ENCODE measurements at places on chromosomes 3 and 15.

- DNase-seq, result no peak
These were observed 1.6 kb downstream of the FBN1 start for GRCh38 chr15:48643776-48644466.

DNA sequence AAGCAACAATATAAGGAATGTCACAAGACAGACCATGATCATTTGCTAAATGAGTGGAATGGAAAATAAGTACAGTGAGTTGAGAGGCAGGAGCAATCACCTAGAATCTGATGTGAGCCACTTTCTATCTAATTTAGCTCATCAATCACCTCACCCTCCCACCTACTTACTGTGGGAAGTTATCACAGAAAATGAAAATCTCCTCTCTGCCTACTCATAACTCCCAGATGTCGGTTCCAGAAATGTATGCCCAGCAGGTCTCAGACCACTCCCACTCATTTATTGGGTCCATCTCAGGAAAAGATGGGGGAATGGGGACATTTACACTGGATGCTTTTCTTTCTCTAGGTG, 270.9 kb downstream of the FHIT start:
- DNase-seq, result no peak

DNA sequence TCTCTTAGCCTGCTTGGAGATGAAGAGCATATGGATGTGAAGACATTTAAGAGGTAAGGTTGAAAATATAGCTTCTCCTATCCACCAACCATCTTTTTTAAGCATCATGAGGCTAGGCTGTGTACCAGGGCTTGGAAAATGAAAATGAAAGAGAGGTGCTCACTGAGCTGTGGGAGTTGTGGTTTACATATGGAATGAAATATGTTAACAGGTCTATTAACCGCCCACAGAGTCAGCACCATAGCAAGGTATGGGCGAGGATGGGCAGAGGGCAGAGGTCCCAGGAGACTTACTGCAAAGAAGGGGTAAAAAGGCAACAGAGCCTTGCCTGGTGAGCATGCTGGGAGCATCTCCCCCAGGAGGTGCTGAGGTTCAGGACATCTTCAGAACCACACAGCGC, 273.1 kb downstream of the GABRG3 start:
- DNase-seq, result no peak

GRCh38 chr3:149604125-149604875, 53.5 kb downstream of the WWTR1 start:
- no peak for DNase-seq

- DNase-seq, result no peak
These were observed 461 bp downstream of the PCYT1A start for GRCh38 chr3:196287090-196287439.

- DNase-seq, result no peak
These were observed 242.6 kb upstream of the RGMA start for GRCh38 chr15:93331545-93332167.

- DNase-seq, result no peak
These were observed 201.3 kb upstream of the PRICKLE2 start for GRCh38 chr3:64426551-64426950.

- no peak for DNase-seq
These were observed 4.6 kb upstream of the RCCD1 start for GRCh38 chr15:90949979-90950675.

GRCh38 chr3:79392479-79392878, 375.3 kb downstream of the ROBO1 start:
- no peak for DNase-seq

GRCh38 chr15:63506537-63507035, 2.2 kb downstream of the USP3 start:
- no peak for DNase-seq

DNA sequence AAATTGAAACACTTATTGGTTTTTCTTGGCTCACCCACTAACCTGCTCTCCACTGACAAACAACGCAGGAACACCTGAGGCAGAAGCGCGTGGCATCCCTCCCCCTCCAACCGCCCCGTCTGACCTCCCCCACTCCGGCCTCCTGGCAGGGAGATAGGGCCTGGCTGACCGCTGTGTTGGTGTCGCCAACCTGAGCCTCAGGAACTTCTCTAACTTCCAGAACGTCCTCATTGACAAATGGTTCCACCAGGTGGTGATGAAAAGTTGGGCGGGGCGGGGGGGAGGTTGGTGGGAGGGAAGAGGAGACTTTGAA, 22.8 kb downstream of the IL17RD start:
- no peak for DNase-seq

DNA sequence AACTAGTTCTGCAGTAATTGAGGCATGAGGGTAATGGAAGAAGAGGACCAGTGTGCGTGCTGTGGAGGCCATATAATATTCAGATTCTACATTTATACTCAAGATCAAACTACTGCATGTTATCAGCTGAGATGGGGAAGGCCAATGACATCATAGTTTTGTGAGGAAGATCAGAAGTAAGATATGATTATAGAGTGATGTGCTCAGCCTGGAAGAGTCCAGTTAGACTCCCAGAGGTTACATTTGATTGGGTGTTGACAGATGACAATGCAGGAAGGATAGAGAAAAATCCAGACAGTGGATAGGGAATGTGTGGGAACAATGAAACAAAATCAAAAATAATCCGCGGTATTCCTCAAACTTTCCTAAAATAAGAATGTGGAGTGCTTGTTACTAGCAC, 35.4 kb downstream of the GOLIM4 start:
- no peak for DNase-seq

GRCh38 chr3:69675786-69676530, 63.3 kb upstream of the MITF start:
- DNase-seq, result no peak

DNA sequence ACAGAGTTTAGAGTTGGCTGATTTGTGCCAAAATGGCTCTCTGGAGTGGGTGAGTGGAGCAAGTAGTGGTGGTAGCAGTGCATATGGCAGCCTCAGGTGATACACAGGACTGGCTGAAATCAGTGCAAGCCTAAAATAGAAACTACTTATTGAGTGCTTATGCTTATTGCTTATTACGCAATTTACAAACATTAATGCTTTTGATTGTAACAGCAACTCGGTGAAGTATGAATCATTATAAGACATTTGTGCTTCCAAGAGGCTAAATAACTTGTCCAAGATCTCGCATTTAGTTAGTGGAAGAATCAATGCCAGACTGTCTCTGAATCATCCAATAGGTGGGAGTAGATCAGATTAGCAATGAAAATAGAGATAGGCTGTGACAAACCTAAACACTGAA, 353.8 kb downstream of the NAALADL2 start:
- no peak for DNase-seq

- DNase-seq, result no peak
These were observed 45.8 kb downstream of the HAPLN3 start for GRCh38 chr15:88849376-88850072.

- DNase-seq, result no peak
These were observed 51.5 kb downstream of the ALDH1A2 start for GRCh38 chr15:58014040-58014439.

DNA sequence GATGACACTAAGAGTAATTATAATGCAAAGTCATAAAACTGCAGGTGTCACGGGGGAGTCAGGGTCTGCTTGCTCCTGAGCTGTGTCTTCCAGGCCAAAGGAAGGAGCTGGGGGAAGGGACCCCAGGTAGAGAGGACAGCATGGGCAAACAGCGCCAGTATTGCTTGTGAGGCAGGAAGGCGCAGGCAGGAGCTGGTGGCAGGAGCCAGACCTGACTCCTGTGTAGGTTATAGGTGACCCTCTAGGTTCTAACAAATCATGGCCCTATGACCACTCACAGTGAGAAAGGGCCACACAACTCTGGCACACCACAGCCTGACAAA, 1.9 kb downstream of the CISH start:
- DNase-seq, result no peak

GRCh38 chr3:135865085-135865484, 100.4 kb upstream of the PPP2R3A start:
- DNase-seq, result no peak

DNA sequence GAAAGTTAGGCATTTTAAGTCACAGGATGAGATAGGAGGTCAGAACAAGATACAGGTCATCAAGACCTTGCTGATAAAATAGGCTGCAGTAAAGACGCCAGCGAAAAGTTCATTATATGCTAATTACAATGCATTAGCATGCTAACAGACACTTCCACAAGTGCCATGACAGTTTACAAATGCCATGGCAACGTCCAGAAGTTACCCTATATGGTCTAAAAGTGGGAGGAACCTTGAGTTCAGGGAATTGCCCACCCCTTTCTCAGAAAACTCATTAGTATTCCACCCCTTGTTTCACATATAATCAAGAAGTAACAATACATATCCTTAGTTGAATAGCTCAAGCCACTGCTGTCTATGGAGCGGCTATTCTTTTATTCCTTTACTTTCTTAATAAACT, 92.7 kb upstream of the PLXND1 start:
- no peak for DNase-seq

DNA sequence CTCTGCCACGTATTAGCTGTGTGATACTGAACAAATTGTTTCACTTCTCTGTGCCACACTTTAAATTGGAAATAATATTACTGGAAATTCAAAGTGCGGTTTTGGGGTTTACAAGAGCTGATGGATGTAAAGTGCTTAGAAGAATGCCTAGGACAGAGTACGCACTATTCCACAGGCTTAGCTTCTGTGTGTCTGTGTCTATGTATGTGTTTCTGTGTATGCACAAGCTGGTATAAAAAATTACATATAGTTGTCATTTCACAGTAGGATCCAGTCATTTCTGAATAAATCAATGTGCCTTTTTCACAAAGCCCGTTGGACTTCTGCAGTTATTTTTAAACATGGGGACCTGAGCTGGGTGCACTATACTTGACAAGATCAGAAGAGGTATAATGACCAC, 370.4 kb downstream of the TUSC7 start:
- no peak for DNase-seq

GRCh38 chr3:114861666-114862065, 285.4 kb downstream of the ZBTB20 start:
- no peak for DNase-seq

- no peak for DNase-seq
These were observed 4.5 kb upstream of the FES start for GRCh38 chr15:90879730-90880366.

DNA sequence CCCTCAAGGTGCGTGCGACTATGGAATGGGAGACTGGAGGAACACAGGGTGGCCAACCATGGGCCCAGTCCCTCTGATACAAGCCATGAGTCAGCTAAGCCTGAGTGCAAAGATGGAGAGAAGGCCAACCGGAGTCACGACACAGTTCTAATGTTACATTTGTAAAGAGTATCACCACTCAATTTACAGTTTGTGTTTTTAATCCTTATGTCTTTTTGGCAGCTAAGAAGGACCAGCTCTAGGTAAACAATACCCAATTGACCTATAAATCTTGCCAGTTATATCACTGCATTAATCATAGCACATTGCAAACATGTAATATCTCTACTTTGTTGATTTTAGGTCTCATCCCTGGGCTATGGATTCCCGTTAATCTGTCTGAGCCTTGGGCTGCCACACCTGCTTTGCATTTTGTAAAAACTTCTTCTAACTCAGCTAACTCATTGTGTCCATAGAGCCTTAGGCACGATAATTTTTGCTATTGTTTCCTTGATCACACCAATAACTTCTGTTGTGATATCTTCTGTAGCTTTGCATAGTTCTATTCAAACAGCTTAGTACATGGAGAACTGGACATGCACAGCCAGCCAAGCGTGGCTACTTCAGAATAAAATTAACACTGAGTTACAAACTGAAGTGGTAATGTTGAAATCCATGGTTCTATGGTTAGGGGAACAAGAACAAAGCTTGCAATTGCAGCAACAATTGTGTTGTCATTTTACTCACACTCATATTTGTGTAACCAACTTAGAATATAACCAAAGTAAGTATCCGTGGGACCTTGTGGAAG, 50.3 kb downstream of the LSM3 start:
- DNase-seq, result no peak

GRCh38 chr3:123371859-123372685, 76.8 kb downstream of the ADCY5 start:
- DNase-seq, result no peak

DNA sequence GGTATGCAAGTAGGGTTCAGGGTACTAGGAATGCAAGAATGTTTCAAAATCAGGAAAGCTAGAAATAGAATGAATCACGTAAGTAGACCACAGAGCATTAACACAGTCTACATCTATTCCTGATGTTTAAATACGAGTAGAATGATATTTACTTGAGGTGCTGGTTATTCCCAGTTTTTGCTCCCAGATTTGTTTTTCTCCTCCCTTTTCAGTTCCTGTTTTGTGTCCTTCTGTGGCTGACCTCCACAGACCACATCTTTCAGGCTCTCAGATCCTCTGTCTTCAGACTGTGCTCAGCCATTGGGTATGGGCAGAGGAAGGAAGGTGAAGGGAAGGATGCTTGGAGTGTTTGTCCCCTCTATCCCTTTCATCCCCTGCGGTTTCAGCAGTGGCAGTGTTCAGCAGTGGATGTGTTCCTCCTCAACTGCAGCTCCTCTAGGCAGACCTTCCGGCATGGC, 276.6 kb downstream of the ZNF621 start:
- DNase-seq, result no peak

DNA sequence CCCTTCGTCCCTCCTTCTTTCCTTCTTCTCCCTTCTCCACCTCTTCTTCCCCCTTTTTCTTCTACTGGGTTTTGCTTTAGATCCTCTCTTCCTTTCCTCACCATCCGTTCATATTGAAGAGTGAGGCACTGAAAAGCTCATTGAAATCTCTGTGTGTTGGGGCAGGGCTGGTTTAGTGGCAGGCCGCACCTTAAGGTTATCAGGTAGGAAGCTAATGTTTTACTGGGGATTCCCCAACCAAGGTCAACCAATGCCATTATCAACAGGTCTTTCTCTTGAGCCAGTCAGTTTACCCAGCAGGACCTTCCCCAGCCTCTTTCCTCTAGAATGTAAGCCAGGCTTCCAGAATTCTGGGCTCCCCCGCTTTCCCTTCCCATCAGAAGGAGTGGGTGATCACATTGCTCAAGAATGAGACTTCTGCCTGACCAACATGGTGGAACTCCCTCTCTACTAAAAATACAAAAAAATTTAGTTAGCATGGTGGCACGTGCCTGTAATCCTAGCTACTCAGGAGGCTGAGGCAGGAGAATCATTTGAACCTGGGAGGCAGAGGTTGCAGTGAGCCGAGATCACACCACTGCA, 11.5 kb upstream of the VPS8 start:
- DNase-seq, result no peak

DNA sequence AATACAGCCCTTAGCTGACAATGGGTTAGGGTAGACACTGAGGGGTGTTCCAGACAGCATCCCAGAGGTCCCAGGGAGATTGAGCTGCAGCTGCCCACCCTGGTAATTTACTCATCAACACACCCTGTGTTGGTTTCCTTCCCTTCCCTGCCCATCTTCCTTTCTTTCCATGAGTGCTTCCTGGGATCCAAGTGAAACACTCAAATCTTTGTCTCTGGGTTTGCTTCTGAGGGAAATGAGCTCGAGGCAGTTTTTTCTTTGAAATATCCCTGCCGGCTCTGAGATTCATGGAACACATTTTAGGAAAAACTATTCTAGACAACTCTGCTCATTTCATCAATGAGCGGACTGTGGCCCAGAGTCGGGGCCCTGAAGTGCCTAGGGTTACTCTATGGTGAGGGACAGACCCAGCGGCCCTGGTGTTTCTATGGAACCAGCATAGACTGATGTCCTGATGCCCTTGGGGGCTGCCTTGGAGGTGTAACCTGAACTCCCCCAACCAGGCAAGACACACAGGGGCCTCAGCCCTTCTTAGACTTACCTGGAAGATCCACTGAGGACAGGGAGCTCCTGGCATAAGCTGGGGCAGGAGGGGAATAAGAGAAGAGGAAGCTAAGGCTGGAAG, 14.9 kb upstream of the CSRNP1 start:
- DNase-seq, result no peak

- peak; percentile 76 for DNase-seq
These were observed 11.0 kb upstream of the KNG1 start for GRCh38 chr3:186705882-186706780.

Data from stimulated activated naive CD8-positive, alpha-beta T cell treated with anti-CD3 and anti-CD28 coated beads, Interleukin-15, amount 100 ng/mL, for 72 hours (primary cell).